ENCODE measurements at places on chromosomes 7 and 10. TPM values are rescaled to one million over a fixed set of nuclear protein-coding genes. Genes with fewer than 3 reads are reported as not detected.

EPHA1 gene
- 60.7 TPM for polyA plus RNA-seq

GRCh38 chr10:19497026-19497425 is 319.2 kb upstream of the PLXDC2 start:
- H3K27ac ChIP-seq = no peak overlapping the region
- no peaks in the 10 kb centered on the region for H3K36me3 ChIP-seq
- no peak for DNase-seq
- H3K27me3 ChIP-seq = no peaks in the 10 kb centered on the region

DNA sequence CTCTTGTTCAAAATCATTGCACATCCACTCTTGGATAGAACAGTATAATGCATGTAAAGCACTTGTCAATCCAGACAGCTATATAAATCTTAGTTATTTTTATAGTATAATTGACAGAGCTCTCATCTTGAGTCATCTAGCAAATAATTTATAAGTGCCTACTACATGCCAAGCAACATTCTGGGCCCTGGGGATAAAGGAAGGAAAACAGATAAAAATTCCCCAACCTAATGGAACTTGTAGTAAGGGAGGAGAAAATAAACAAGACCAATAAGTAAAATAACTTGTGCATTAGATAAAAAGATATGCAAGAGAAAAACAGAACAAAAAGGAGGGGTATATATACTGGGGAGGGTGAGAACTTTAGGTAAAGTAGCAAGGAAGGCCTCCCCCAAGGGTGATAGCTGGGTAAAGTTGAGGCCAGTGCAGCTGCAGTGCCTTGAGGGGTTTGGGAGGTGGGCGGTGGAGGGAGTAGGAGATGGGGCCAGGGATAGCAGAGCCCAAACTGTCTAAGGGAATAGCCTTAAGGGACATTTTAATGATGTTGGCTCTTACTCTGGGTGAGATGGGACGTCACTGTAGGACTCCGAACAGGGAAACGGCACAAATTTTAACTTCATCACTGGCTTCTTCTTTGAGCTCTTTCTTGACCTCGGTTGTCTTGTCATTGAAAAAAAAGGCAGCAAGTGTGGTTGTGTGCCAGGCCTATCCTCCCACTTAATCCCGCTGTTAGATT is 79.3 kb upstream of the SEC61G start:
- H3K36me3 ChIP-seq = no peaks in the 10 kb centered on the region
- no peak overlapping the region for H3K4me3 ChIP-seq
- H3K27me3 ChIP-seq = no peaks in the 10 kb centered on the region
- 0 out of 2 replicates have a peak, but pooled peaks cover 6% of the 10 kb centered on the region for H3K4me1 ChIP-seq
- no peak for DNase-seq
- H3K27ac ChIP-seq = no peak overlapping the region

GRCh38 chr10:45376371-45376801 is 2.4 kb downstream of the ALOX5 start:
- H3K36me3 ChIP-seq = no peaks in the 10 kb centered on the region
- peaks cover 4% of the 10 kb centered on the region for H3K4me1 ChIP-seq
- DNase-seq = no peak

- DNase-seq = no peak
- no peak overlapping the region for H3K27ac ChIP-seq
- H3K4me1 ChIP-seq = peaks cover 23% of the 10 kb centered on the region
- H3K27me3 ChIP-seq = no peaks in the 10 kb centered on the region
These were observed 21.3 kb downstream of the PTPN12 start for GRCh38 chr7:77558284-77558967.
